Fibroblast of upper back skin (primary cell): ENCODE measurements at places on chromosomes 13 and 19.

DNA sequence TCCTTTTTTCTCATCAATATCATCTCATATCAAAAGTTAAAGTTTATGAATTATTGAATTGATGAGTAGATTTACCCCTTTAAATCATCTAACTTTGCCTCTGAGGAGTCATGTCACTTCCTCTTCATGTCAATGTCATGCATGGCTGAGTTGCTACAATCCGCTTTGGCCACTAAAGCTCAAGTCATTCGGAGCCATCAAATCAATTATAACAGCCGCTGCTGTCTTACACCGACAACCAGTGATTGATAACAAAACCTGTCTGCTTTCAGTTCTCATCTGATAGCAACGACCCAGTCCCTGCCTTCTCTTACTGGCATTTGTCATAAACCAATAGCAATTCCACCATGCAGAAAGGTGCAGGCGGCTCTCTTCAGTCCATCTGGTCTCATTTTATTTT lies 429.3 kb downstream of the DIAPH3 start:
- no peak for DNase-seq

DNA sequence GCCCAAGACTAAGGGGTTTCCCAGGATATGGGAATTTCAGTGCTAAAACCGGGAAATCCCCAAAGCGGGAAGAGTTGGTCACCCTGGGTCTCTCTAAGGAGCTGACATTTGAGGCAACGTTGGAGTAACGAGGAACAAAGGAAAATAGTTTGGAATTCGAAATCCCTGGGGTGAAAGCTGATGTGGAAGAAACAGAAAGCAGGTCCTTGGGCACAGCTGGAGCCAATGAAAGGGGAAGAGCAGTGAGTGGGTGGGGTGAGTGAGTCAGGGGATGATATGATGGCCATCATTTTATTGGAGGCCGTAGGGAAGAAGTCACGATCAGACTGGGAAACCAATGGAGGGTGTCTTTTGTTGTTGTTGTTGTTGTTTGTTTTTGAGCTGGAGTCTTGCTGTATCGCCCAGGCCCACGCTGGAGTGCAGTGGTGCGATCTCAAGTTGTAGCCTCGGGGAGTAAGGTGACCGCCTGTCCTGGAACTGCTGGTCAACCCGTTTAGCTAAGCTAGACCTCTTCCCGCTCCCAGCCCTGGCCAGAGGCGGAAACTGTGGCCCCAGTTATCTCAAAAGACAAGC lies 3.4 kb upstream of the RFX2 start:
- DNase-seq: no peak

- peak; percentile 25 for DNase-seq
Observed at GRCh38 chr13:33168321-33168960, 117.1 kb downstream of the STARD13 start.

GRCh38 chr13:91119643-91120042 lies 227.8 kb upstream of the MIR17HG start:
- DNase-seq: no peak

- DNase-seq: no peak
Observed at GRCh38 chr19:18262917-18263316, 11.3 kb downstream of the IQCN start.

DNA sequence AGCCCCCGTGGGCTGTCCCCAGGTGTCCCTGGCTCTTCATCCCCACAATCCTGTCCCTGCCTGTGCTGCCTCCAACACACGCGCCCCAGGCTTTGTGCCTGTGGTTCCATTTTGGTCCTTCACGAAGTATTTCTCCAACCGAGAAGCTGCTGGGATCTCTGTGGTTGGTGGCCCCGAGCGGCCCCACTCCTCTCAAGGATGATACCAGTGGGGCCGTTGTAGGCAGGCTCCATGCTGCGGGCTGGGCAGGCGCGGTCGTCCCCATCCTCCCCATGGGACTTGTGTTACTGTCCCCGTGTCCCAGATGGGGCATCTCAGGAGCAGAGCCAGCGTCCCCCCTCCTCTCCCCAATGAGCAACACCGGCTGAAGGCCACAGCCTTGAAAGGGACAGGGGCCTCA lies 3.7 kb upstream of the ZNF554 start:
- DNase-seq: no peak

DNA sequence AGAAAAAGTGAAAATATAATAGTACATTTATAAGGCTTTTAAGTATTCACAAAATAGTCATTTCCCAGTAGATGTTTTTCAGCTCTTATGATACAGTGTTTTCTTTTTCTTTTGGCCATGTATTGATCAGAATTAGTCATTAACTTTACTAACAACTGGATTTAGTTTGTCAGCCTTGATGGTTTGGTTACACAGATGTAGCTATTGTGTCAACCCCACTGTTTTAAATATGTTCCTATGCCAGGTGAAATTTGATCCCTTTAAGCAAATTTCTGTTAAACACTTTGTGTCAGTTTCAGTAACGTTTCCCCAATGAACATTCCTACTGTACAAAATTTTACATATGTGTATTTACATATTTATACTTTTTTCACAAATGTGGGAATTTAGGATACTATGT lies 261.5 kb upstream of the STARD13 start:
- no peak for DNase-seq

- DNase-seq: no peak
Observed at GRCh38 chr19:6987850-6988249, 33.4 kb downstream of the MBD3L2B start.

GRCh38 chr19:772730-773436 lies 22.0 kb downstream of the MISP start:
- no peak for DNase-seq

GRCh38 chr19:32908641-32909190 lies 39.1 kb upstream of the SLC7A9 start:
- no peak for DNase-seq

DNA sequence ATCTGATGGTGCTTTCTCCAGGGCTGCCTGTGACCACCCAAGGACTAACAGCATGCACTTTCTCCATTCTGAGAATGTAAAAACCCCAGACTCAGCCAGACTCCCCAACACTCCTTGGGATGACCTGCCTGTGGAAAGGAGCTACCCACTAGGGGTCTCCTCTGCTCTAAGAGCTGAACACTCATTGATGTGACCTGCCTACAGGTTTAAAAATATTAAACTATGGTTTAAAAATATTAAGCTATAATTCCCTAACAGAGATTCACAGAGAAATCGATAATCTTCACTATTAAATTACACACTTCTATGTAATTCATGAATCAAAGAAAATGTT lies 696.2 kb upstream of the SLITRK5 start:
- no peak for DNase-seq

GRCh38 chr13:101773062-101773461 lies 320.6 kb downstream of the ITGBL1 start:
- DNase-seq: no peak

DNA sequence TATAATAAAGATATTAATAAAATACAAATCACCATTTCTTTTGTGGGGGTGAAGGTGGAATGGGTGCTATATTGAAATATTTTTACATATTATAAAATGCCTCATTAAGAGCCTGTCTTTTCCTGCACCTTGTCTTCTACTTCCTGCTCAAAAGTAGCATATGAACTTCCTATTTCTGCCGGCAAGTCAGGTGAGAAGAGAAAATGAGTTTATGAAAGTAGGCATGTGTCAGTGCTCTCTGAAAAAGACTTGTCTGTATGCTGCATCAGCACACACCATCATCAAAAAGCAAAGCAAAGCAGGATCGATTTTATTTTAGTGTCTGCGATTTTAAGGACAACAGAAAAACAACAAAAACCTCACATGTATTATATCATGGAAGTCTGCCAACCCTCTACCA lies 114.2 kb downstream of the RAP2A start:
- DNase-seq: no peak

GRCh38 chr19:51478381-51479234 lies at the start of gene CEACAM18:
Gene CEACAM18, plus strand, starts transcription at chr19:51478539.
- no peak for DNase-seq

GRCh38 chr19:35223084-35223790 lies 5.3 kb downstream of the FAM187B start:
- no peak for DNase-seq

DNA sequence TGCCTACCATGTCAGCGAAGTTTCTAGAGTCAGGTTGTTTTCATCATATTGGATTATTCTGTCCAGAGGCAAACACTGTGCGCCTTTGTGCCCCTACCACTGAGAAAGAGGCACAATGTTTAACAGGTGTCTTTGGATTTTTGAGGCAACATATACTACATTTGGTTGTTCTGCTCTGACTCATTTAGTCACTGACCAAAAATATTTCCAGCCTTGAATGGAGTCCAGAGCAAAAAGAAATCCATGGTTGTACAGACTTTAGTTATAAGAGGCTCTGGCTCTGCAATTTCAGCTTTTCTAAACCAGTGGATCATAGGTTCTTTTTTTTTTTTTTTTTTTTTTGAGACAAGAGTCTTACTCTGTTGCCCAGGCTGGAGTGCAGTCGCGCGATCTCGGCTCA lies 35.7 kb downstream of the LACC1 start:
- peak; percentile 65 for DNase-seq

DNA sequence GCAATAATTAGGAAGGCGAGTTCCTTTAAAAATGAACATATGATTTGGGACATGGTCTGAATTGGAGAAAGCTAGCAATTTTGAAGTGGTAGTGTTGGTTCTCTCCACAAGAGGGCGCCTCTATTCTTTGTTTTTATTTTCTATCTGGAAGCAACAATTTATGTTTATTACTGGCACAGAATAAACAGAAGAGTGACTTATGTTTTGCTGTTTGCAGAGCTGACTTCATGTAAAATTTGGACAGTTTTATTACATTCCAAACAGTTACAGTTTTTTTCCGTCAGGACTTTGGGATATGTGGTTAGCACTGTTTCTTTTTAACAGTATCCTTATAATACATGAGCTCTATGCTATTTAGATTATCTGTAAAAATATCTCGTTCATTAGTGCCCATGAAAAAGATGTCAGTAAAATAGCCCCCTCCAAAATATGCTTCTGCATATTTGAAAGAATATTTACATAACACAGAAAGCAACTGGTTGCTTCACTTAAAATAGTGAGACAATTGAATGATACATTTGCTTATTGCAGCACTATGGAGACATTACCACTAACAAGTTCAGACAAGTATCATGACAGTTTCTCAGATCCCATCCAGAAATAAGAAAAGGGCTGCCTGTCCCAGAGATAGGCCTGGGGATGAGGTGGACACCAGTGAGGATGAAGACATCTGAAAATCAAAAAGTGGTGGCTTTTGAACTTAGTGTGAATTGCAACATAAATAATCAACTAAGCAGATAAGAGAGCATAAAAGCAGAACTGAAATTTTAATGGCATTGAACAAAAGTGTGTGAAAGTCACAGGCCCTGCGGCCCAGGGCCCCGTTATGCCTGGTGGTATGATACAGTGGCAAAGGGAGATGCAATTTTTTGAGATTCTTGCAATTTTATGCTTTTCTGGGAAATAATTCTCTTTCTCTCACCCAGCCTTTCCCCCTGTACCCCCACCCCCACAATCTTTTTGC lies 32.3 kb upstream of the FGF9 start:
- DNase-seq: peak; percentile 11

GRCh38 chr19:29271911-29272310 lies 59.0 kb upstream of the UQCRFS1 start:
- no peak for DNase-seq

- DNase-seq: no peak
Observed at GRCh38 chr19:7973883-7974282, 30.4 kb upstream of the TIMM44 start.
